ENCODE measurements at places on chromosomes 1 and 21.

GRCh38 chr1:179883745-179884138 is 1.7 kb downstream of the TOR1AIP1 start:
- H3K36me3 ChIP-seq = no peaks in the 10 kb centered on the region
- H3K4me3 ChIP-seq = peak overlapping the region; percentile 96
- no peaks in the 10 kb centered on the region for H3K27me3 ChIP-seq
- DNase-seq = no peak
- peaks cover 21% of the 10 kb centered on the region for H3K4me1 ChIP-seq

- H3K4me3 ChIP-seq = no peak overlapping the region
- no peaks in the 10 kb centered on the region for H3K36me3 ChIP-seq
- no peak overlapping the region for H3K27ac ChIP-seq
Measured at GRCh38 chr1:208179961-208180409, 64.2 kb downstream of the PLXNA2 start.

- no peaks in the 10 kb centered on the region for H3K4me1 ChIP-seq
- no peak for DNase-seq
- H3K27me3 ChIP-seq = no peaks in the 10 kb centered on the region
- no peak overlapping the region for H3K27ac ChIP-seq
- no peaks in the 10 kb centered on the region for H3K36me3 ChIP-seq
- no peak overlapping the region for H3K4me3 ChIP-seq
Measured at GRCh38 chr1:56268519-56269140, 310.7 kb downstream of the PLPP3 start.

GRCh38 chr1:1189111-1189510 is 15.4 kb downstream of the TTLL10 start:
- H3K27ac ChIP-seq = no peak overlapping the region
- DNase-seq = no peak
- H3K4me1 ChIP-seq = no peaks in the 10 kb centered on the region
- H3K4me3 ChIP-seq = no peak overlapping the region
- peaks cover 2% of the 10 kb centered on the region for H3K27me3 ChIP-seq
- H3K36me3 ChIP-seq = peaks cover 17% of the 10 kb centered on the region

DNA sequence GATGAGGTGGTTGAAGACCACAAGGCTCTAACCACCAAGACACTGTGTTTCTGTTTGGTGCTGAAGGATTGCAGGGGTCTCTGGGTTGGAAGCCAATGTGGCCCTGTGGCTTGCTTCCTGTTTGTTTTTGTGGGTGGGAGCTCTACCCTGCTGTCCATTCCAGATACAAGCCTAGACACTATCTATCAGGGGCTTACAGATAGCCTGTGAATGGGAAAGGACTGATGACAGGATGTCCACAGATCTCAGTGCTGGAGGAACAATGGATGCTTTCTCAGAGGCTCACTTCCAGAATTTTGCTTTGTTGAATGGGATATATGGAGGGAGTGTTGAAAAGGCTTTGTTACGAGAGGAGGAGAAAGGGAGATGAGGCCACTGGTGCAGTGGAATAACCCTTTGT is 69.7 kb downstream of the NOS1AP start:
- H3K4me3 ChIP-seq = no peak overlapping the region
- H3K36me3 ChIP-seq = no peaks in the 10 kb centered on the region
- H3K4me1 ChIP-seq = peaks cover 21% of the 10 kb centered on the region
- H3K27ac ChIP-seq = no peak overlapping the region
- H3K27me3 ChIP-seq = no peaks in the 10 kb centered on the region

DNA sequence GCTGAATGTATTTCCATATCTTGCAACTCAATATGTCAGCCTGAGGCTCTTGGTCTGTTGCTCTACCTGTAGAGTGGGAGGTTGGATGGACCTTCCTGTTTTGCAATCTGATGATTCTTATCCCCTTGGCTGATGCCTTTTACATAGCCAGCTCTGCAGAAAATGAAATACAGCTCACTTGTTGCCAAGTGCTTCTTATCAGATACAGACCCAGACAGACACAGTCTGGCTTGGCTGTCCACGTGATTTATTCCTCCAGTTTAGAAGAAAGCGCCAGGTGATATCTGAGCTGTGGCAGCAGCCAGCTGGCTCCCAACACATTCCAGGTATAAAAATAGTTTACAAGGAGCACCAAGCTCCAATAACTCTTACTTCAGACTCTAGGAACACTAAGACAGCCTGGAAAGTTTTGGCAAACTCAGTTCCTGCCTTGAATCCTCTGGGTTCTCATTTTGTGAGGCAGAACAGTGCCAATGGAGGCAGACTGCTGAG is 479.2 kb upstream of the USP24 start:
- H3K4me3 ChIP-seq = no peak overlapping the region
- peaks cover 11% of the 10 kb centered on the region for H3K4me1 ChIP-seq
- H3K27me3 ChIP-seq = peaks cover 48% of the 10 kb centered on the region
- H3K27ac ChIP-seq = no peak overlapping the region

DNA sequence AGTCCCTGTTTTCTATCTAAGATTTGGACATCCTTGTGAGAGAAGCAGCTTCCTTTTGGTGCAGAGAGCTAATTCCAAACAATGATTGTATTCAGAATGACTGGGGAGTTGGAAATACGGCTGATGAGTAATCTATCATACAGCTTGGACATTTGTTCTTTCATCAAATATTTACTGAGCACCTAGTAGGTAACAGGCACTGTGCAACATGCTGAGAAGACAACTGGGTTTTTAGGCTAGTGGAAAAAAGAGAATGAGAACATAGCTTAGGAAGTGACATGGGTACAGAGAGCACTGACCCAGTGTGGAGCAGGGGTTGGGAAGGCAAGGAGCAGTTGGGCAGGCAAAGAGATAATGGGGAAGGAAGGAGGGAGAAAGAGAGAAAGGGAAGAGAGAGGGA is 87.5 kb downstream of the TBX19 start:
- no peaks in the 10 kb centered on the region for H3K27me3 ChIP-seq
- H3K27ac ChIP-seq = no peak overlapping the region
- H3K4me1 ChIP-seq = peaks cover 6% of the 10 kb centered on the region
- H3K36me3 ChIP-seq = no peaks in the 10 kb centered on the region
